T-helper 17 cell (primary cell): ENCODE measurements at places on chromosomes 11 and 22. TPM values are rescaled to one million over a fixed set of nuclear protein-coding genes. Genes with fewer than 3 reads are reported as not detected.

DNA sequence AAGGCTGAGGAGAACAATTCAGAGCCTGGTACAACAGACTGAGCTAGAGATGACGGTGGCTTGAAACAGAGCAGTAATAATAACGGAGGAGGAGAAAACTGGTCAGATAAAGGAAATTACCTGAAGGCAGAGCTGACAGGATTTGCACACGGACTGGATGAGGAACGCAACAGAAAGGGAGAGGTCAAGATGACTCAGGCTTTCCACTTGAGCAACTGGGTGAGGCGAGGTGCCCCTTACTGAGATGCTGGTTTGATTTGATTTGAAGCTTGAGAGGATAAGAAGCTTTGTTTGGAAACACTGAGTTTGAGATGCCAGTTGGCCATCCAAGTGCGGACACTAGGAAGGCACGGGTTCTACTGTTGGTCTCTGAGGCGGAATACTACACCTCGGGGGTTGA, 35.4 kb upstream of the NRIP3 start:
- no peak for DNase-seq

GRCh38 chr11:5581014-5581413, 337 bp downstream of the OR52B6 start:
- no peak for DNase-seq

GRCh38 chr11:71155846-71156245, 96.5 kb downstream of the SHANK2 start:
- DNase-seq = no peak

DNA sequence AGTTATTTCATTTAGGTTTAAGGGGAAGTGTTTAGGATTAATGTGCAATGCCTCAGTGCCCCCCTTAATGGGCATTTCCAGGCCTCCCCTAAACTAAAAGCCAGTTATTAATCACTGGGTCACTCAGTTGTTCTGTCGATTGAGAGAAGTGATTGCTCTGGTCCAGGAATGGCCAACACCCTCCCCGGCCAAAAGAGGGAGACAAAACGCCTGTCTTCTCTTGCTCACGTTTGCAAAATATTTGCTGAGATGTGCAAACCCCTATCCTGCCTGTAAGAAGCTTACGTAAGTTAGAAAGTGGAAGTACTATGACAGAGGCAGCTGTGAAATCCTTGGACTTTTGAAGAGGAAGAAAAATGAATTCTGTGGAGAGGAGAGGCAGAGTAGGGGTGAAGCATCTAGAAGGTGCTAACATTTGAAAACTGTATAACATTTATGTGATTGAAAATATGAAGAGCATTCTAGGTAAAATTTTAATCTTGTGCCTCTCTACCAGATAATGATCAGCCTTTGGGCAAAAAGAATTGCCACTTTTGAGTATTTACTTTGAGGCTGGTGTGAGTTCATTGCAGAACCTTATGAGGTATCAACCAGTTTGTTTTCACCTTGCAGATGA, 37.7 kb downstream of the NTM start:
- no peak for DNase-seq

DNA sequence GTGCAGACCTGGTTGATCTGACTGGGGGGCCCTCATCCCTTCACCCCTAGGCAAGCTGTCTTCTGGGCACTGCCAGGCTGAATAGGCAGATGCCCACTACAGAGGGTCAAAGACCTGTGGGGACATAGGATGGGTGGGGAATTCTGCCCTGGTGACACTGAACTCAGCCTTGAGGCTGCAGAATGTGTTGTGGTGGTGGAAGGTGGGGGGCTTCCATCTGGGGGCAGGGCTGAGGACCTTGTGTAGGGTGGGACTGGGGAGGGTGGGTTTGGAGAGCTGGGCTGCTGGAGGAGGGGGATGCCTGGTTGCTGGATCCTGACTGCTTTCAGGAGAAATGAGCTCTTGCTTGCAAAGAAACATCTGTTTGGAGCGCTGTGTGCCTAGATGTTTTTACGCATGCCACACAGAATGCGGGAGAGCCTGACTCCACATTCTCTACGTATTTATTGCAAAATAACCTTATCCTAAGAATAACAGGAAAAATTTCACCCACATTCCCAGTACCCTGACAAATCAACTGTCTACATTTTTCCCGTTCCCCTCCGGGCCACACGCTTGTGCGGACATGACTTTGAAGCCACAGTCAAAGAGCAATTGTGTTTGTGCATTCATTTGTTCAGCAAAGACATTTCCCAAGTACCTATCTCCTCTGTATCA, 18.3 kb downstream of the SMIM38 start:
- no peak for DNase-seq

DNA sequence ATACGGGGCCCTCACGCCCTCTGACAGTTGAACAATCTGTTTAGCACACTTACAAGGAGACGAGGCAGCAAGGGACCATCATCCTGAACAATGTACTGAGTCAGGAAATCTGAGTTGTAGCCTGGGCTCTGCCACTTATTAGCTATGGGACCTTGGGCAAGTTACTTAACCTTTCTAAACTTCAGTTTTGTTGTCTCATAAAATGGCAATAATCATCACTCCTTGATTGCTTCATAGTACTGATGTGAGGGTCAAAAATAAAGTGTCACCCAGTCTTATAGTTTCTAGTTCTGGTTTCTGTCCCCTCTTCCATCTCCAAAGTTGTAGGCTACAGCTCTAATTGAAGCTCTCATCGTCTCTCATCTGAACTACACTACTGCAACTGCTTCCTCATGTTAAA, 46.7 kb downstream of the RELT start:
- no peak for DNase-seq

- no peak for DNase-seq
Measured at GRCh38 chr11:47498584-47499152, 49.7 kb upstream of the RAPSN start.

- no peak for DNase-seq
Measured at GRCh38 chr11:107677924-107678631, 33.8 kb downstream of the SLN start.

DNA sequence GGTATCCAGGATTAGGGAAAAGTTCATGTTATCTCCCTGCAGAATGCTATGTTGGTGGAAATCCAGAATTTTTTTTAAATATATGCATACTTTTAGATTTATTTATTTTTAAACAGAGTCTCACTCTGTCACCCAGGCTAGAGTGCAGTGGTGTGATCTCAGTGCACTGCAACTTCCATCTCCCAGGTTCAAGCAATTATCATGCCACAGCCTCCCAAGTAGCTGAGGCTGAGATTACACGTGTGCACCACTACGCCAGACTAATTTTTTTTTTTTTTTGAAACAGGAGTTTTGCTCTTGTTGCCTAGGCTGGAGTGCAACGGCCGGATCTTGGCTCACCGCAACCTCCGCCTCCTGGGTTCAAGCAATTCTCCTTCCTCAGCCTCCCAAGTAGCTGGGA, 2.6 kb downstream of the PACSIN2 start:
- no peak for DNase-seq

- DNase-seq = no peak
Measured at GRCh38 chr11:111393096-111393495, 14.0 kb upstream of the POU2AF1 start.

DNA sequence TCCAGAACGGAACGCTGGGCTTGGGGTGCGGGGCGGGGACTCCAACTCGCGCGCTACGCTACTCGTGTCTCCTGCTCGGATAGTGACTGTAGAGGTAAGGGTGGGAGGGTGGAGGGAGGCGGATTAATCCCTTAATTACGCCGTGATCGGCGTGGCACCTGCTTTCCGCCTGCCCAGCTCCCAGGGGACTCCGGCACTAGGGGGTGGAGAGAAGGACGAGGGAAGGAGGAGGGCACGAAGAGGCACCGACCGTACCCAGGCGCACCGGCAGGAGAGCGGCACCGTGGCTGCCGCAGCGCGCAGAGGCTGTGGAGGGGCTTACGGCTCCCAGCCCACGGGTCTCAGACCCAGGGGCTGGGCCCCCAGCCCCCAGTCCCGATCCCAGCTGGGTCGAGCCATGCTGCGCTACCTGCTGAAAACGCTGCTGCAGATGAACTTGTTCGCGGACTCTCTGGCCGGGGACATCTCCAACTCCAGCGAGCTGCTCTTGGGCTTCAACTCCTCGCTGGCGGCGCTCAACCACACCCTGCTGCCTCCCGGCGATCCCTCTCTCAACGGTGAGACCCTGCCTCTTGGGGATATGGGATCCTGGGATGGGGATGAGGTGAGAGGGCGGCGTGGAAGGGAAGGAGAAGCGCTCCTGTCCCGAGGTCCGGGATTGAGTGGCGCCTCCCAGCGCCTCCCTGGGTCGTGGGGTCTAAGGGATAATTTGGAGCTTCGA, at the start of gene ROBO3:
TSS of gene ROBO3 (plus strand) at position 252 of the 721 bp plus-strand sequence. CDS start at position 398, 146 bp downstream.
- no peak for DNase-seq

DNA sequence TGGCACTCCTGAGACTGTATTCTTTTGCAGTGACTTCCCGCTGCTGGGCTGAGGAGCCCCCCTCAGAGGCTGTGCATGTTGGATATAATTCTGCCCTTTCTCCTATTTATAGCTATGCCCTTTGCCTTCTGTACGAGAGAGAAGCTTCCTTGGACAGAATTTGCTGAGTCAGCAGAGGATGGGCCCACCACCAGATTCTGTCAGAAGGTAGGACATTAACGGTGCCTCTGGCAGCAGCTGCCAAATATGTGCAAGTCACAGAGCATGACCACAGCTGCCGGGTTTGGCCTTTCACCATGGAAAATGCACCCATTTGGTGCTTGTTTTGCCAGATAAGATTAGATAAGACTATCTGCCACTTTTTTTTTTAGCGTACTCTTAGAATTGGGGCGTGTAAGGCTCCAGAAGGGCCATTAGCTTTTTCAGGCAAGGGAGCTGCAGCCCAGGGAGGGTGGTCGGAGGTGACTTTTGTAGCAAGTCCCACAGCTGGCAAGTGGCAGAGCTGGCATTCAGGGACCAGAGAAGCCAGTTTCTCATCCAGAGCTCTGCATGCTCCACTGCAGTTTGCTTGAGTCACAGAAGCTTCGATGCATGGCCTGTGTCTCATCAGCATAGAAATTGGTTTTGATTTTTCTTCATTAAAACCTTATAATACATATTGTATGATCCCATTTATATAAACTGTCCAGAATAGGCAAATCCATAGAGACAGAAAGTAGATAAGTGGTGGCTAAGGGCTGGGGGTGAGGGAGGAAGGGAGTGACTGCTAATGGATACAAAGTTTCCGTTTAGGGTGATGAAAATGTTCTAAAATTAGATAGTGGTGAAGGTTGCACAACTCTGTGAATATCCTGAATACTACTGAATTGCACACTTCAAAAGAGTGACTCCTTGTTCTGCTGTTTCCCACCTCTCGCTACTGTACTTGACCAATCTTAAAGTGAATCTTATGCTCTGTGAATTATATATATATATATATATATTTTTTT, 15.8 kb downstream of the UPB1 start:
- no peak for DNase-seq

GRCh38 chr11:33564856-33565453, 135.7 kb downstream of the C11orf91 start:
- DNase-seq = no peak

GRCh38 chr11:70680781-70681281, 282.5 kb downstream of the CTTN start:
- DNase-seq = no peak

GRCh38 chr11:6666302-6667183, 10.9 kb upstream of the DCHS1 start:
- DNase-seq = no peak

GRCh38 chr22:48820481-48821345, 1007.0 kb downstream of the BRD1 start:
- no peak for DNase-seq

DNA sequence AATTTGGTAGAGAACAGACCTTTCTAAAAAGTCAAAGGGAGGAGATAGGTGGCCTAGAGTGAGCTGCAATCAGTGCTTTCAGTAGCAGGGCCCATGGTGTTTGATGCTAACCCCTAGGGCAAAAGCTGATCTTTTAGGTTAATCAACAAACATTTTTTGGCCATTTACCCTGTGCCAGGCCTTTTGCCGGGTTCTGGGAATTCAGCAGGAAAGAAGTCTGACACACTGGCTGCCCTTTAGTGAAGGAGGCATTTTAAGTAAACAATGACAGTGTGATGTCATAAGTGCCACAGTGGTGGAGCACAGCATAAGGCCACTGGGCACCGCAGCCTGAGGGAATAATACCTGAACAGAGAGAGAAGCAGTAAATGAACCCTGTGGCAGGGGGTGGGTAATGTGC, 29.0 kb downstream of the C22orf31 start:
- DNase-seq = no peak

- DNase-seq = no peak
Measured at GRCh38 chr22:25702040-25702439, 39.9 kb upstream of the MYO18B start.

DNA sequence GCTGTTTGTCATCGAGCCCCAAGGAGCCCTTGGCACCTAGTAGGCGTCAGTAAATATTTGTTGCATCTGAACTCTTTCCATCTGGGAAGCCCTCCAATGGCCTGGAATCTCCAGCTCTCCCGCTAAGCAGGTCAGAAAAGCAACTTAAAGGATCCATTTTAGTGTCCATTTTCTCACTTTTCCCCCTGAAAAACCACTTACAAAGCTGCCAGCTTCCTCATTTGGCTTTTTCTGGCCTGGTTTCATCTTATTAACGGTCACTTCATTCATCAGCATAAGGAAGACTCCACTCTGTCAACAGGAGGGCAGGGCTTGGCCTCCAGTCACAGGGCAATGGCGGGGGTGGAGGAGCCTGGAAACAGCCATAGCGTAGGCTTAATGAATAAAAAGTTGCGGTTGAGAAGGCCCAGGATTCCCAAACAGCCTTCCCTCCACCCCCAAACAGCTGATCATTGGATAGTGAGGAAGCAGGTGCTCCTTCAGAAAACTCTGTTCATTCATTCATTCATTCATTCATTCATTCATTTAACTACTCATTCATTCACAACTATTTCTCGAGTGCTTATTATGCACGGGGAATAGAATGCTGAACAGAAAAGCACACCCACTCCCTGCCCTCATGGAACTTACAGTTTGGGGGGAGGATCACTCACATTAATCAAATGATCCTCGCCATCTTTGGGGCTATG, 104.5 kb upstream of the RCN1 start:
- DNase-seq = no peak

- DNase-seq = no peak
Measured at GRCh38 chr11:82458761-82459160, 274.9 kb downstream of the FAM181B start.

The SGSM1 gene
- 3.0 TPM for total RNA-seq

The CAPRIN1 gene
- total RNA-seq = 109 TPM

The ZNF74 gene
- total RNA-seq = 5.6 TPM

The MUC6 gene
- not detected for total RNA-seq

The SYT9 gene
- not detected for total RNA-seq

The OR52A5 gene
- not detected for total RNA-seq

The TRIM77 gene
- not detected for total RNA-seq

The INS gene
- not detected for total RNA-seq
